Stimulated activated CD4-positive, alpha-beta T cell treated with anti-CD3 and anti-CD28 coated beads, Interleukin-12 subunit alpha, Interleukin-12 subunit beta, amount 100 ng/mL, for 4 hours (primary cell): ENCODE measurements at places on chromosomes 1 and 21.

DNA sequence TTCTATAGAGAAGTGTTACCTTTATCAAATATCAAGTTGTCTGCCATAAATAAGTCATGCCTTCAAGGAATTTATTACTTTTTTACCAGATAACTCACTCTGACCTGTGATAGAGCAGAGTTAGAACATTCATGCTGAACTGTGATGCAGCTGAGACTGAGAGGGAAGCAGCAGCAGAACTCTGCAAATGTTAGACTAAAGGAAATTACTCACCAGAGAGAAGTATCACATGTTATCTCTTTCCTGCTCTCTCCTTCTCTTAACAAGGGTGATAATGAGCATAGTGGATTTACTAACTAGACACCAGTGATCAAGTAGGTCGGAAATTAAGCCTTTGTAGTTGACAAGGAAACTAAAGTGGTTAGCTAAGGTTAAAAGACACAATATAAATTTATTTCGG is 181.6 kb downstream of the RASAL2 start:
- DNase-seq, result no peak

GRCh38 chr1:31923901-31924535 is 14.2 kb downstream of the PTP4A2 start:
- no peak for DNase-seq

GRCh38 chr1:208154040-208154439 is 90.1 kb downstream of the PLXNA2 start:
- DNase-seq, result no peak

DNA sequence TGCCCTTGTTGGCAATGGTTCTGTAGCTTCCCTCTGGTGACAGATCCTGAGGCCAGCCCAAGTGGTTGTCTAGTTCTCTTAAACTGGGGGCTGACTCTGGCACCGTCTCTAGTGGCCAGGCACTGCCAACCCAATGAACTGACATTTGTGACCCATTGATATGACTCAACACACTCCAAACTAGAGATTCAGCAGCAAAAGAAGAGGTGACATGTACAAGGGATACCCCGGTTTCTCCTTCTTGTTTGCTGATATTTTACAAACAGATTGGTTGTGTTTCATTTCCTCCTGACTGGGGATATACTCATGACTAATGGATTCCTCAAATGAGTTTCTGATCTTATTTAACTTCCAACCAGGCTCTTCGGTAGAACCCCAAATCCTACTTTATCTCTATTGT is 65.9 kb upstream of the DNAJC6 start:
- no peak for DNase-seq

GRCh38 chr1:204340081-204340889 is 19.4 kb downstream of the PLEKHA6 start:
- DNase-seq, result no peak

DNA sequence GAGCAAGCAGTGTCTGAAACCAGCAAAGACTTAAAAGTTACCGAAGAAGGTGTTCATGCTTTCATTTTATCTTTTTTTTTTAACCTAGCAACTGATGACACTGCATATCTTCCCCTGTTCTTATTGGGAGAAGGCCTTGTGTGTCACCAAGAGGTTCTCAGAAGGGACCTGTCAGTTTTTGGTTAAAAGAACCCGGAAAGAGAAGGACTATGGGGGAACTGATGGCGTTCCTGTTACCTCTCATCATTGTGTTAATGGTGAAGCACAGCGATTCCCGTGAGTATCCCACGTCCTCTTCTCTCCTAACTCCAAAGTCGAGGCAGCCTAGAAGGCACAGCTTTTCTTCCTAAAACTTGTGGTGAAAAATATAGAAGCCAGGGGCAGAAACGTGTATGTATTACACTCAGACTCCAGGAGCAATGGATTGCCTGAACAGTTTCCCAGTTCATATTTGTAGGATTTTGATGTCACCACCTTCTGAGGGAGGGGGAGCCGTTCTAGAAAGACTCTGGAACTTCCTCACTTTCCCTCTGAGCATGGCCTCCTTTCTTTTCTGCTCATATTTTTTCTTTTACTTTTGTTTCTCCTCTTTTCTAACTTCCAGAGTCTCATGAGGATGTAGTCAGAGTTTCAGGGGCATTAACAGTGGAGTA is at the start of gene MR1:
MR1 (plus strand) TSS at position 185 of the 653 bp plus-strand sequence; CDS start at position 210, 25 bp downstream.
- DNase-seq, result no peak

GRCh38 chr1:213571419-213571818 is 416.4 kb upstream of the PROX1 start:
- DNase-seq, result no peak

DNA sequence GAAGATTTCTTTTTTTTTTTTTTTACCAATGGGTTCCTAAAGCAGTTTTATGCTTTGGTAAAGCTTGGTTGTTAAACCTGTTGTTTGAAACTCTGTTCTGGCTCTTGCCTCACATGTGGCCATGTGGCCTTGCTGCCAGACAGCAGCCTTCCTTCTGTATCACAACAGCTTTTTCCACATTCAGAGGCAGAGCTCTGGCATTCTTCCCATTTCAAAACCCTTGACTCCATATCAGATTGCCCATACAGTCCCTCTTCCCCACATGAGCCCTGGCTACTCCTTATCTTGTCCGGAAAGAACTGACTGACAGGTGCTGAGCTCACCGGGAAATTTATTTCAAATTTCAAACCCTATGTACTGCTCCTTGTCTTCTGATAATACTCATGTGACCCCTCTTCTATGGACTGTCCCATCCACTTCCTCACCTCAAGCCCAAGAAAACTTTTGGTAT is 38.5 kb upstream of the LAX1 start:
- no peak for DNase-seq

DNA sequence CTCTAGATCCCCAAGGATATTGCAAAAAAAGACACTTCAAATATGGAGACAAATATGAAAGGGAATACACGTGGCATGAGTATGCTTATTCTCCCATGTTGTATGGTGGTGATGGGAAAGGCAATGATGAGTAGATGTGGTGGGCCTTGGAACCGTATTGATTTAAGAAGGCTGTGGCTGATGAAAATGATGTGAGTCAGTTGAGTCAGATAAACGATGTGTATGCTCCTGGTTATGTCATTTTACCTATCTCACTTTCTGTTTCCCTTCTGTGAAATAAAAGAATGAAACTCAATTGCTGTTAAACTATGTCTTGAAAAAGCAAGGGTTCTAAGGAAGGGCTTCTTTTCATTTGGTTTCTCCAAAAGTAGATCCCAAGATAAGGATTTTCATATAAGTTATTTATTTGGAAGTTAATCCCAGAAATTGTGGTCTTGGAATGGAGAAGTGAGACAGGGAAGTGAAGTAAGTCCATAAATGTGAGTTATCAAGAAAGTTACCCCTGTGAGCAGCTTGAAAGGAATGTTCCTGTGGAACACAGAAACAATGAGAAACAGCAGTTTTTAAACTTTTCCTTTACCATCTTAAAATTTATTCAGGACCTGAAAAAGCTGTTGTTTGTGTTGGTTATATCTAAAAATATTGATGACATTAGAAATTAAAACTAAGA is 292.0 kb downstream of the DUSP10 start:
- DNase-seq, result no peak

GRCh38 chr1:165842671-165843129 is 15.3 kb downstream of the UCK2 start:
- DNase-seq, result no peak

GRCh38 chr21:41961282-41961701 is 7.5 kb upstream of the C2CD2 start:
- no peak for DNase-seq
